ENCODE measurements at places on chromosomes 7 and 10.

- no peak for DNase-seq
Observed at GRCh38 chr7:47884675-47885074, 63.6 kb downstream of the PKD1L1 start.

GRCh38 chr10:56596257-56596656 lies 235.2 kb upstream of the ZWINT start:
- DNase-seq, result no peak

GRCh38 chr10:114616516-114616915 lies 41.6 kb downstream of the ABLIM1 start:
- DNase-seq, result no peak

DNA sequence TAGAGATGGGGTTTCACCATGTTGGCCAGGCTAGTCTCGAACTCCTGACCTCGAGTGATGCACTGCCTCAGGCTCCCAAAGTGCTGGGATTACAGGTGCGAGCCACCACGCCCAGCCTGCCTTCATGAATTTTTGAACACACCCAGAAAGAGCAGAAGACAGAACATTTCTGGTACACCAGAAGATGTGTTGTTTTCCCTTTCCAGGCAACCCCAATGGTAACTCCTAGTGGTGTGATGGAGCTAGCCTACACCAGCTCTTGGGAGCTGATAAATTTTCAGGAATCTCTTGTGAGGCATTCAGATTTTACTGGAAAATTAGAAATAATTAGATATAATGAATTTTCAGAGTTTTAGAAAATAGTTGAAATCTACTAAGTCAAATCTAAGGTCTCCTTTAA lies 904 bp upstream of the CCDC7 start:
- DNase-seq, result no peak

GRCh38 chr10:6445671-6446316 lies 134.3 kb downstream of the PRKCQ start:
- peak; percentile 20 for DNase-seq

GRCh38 chr7:47952224-47952623 lies 4.0 kb upstream of the PKD1L1 start:
- DNase-seq, result no peak

DNA sequence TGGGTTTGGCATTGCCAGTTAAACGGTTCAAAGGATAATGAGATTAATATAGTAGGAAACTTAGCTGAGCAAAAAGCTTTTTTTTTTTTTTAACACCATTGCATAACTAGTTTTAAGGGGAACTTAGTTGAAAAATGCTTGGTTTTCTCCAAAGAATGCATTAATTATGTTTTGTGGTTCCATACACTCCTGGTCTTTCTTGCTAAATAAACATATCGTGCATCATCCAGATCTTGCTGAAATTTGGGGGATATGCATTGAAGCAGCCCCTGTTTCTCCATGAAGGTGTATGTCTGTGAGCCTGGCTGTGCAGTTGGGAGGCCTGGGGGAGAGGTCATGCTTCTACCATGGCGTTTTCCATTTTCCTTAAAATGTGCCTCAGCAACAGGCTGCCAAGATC lies 558.2 kb upstream of the GALNT17 start:
- no peak for DNase-seq

Data from occipital lobe (tissue), 3 donors.